ENCODE measurements at places on chromosomes 7 and 10.

DNA sequence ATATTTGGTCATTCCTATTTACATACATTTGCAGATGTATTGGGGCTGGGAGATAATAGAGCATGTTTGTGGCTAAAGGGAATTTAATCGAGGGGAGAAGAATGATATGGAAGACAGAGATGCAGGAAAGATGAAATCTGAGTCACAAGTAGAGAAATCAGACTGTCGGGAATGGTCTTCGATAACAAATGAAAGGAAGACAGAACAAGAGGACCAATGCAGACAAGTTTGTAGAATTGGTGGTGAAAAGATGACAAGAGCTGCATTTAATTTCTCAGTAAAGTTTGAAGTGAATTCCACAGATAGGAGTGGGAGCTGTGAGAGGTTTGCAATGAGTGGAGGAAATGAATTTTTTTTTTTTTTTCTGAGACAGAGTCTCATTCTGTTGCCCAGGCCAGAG is 60.0 kb downstream of the BRAF start:
- no peaks in the 10 kb centered on the region for H3K36me3 ChIP-seq
- no peak for DNase-seq
- no peaks in the 10 kb centered on the region for H3K27me3 ChIP-seq
- H3K4me3 ChIP-seq: no peak overlapping the region
- H3K27ac ChIP-seq: no peak overlapping the region

DNA sequence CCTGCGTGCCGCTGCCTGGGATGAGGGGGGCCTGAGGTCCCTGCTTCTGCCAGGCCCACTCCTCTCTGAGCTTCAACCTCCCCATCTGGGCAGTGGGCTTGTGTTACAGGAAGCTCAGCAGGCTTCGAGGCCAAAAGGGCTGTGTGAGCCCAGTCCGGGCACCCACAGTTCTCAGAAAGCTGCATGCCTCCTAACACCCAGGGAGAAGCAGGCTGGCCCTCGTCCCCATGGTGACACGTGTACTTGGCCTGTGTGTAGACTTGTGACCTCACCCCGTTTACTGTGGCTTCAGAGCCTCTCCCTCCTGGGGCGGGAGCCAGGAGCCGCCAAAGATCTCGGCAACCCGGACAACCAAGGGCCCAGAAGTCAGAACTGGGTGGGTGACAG is 2.2 kb upstream of the GRIFIN start:
- no peak overlapping the region for H3K27ac ChIP-seq
- H3K36me3 ChIP-seq: no peaks in the 10 kb centered on the region
- H3K4me3 ChIP-seq: no peak overlapping the region
- no peaks in the 10 kb centered on the region for H3K4me1 ChIP-seq
- no peak for DNase-seq
- H3K27me3 ChIP-seq: no peaks in the 10 kb centered on the region

DNA sequence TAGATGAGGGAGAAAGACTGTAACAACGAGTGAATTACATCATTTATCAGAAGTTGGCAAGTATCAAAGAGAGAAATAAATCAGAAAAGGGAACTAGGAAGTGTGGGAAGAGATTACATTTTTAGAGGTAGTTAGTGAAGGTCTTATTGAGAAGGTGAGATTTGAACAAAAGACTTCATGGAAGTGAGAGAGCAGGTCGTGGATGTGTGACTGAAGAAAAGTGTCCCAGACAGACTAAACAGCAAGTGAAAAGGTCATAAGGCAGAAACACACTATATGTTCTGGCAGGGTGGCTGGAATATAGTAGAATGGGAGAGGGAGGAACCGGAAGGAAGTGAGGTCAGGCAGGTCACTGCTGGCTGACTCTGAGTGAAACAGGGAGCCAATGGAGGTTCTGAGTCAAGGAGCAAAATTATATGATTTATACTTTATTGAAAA is 35.7 kb upstream of the RHOBTB1 start:
- no peak overlapping the region for H3K4me3 ChIP-seq
- H3K4me1 ChIP-seq: peaks cover 14% of the 10 kb centered on the region
- no peaks in the 10 kb centered on the region for H3K27me3 ChIP-seq
- H3K27ac ChIP-seq: no peak overlapping the region

DNA sequence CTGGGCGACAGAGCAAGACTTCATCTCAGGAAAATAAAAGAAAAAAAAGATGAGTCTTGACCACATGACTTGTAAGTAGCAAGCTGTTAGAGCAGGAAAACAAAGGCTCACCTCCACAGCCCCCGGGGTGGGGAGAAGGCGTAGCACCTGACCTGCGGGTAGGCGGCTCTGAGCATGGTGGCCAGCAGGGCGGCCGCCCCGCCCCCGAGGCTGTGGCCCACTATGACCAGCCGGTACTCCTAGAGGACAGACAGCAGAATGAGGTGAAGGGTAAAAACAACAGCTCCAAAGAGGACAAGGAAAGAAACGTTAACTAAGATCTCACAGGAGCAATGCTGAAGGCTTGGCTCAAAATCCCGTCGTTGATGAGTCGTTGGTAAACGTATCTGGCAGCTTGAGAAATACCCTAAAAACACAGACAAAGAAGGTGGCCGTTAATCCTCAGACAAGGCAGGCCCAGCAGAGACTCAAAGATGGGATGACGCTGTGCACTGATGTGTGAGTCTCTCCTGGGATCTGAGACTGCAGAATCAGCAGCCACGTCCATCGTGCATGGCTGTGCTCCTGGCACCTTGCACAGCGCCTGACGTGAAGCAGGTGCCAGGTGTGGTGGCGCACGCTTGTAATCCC is 31.1 kb downstream of the DAGLB start:
- no peak for DNase-seq
- H3K4me3 ChIP-seq: no peak overlapping the region
- H3K27me3 ChIP-seq: no peaks in the 10 kb centered on the region
- H3K27ac ChIP-seq: no peak overlapping the region

- no peaks in the 10 kb centered on the region for H3K27me3 ChIP-seq
- no peaks in the 10 kb centered on the region for H3K4me1 ChIP-seq
- no peak overlapping the region for H3K4me3 ChIP-seq
- no peak for DNase-seq
- H3K27ac ChIP-seq: no peak overlapping the region
These were observed 242.6 kb upstream of the HGF start for GRCh38 chr7:82012453-82012852.

DNA sequence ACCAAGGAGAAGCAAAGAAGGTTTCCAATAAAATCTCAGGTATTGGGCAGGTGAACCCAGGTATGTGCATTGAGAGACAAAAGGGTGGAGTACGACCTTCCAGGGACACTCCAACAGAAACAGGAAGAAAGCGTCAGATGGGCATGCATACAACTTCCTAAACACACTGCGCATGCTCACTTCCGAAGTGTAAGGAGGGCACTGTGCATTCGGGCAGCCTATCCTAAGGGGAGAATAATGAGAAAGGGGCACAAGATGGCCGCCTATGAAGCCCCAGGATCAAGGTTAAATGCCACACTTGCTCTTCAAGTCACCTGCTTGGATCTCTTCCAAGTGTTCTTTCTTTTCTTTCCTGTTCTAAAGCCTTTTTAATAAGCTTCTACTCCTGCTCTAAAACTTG is 39.4 kb upstream of the PRSS1 start:
- no peaks in the 10 kb centered on the region for H3K4me1 ChIP-seq
- H3K36me3 ChIP-seq: no peaks in the 10 kb centered on the region
- H3K27me3 ChIP-seq: no peaks in the 10 kb centered on the region
- no peak for DNase-seq
- no peak overlapping the region for H3K4me3 ChIP-seq

GRCh38 chr10:124552691-124553276 is 91.2 kb downstream of the LHPP start:
- peaks cover under 1% of the 10 kb centered on the region for H3K4me1 ChIP-seq
- no peaks in the 10 kb centered on the region for H3K27me3 ChIP-seq
- no peaks in the 10 kb centered on the region for H3K36me3 ChIP-seq
- no peak for DNase-seq
- no peak overlapping the region for H3K27ac ChIP-seq

GRCh38 chr7:104096683-104097082 is 107.2 kb upstream of the RELN start:
- no peaks in the 10 kb centered on the region for H3K4me1 ChIP-seq
- no peaks in the 10 kb centered on the region for H3K36me3 ChIP-seq
- no peaks in the 10 kb centered on the region for H3K27me3 ChIP-seq
- no peak for DNase-seq
- no peak overlapping the region for H3K27ac ChIP-seq

GRCh38 chr10:7846591-7846990 is 28.3 kb downstream of the TAF3 start:
- H3K36me3 ChIP-seq: no peaks in the 10 kb centered on the region
- no peaks in the 10 kb centered on the region for H3K4me1 ChIP-seq
- no peak overlapping the region for H3K4me3 ChIP-seq
- DNase-seq: no peak

GRCh38 chr10:132507409-132507955 is 30.1 kb upstream of the INPP5A start:
- no peak for DNase-seq
- H3K4me1 ChIP-seq: no peaks in the 10 kb centered on the region
- H3K4me3 ChIP-seq: no peak overlapping the region
- no peak overlapping the region for H3K27ac ChIP-seq

DNA sequence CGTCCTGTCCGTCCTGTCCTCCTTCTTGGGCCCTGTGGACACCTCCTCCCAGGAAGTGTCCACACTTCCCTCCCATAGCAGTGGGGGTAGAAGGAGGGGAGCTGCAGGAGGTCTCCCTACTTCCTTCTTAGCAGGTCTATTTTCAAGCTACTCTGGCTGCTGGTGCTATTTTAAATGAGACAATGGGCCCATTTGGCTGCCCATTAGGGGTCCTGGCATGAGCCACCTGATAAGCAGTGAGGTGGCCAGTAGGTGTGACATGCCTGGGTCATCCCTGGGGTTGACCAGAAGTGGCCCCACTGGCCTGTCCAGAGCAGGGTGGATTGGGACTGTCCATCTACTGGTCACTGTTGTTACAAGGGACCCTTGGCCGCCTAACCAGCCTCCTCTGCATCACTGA is 75.2 kb downstream of the COL13A1 start:
- DNase-seq: no peak
- H3K27me3 ChIP-seq: no peaks in the 10 kb centered on the region
- no peaks in the 10 kb centered on the region for H3K36me3 ChIP-seq
- H3K27ac ChIP-seq: no peak overlapping the region

GRCh38 chr7:21044913-21045568 is 258.4 kb upstream of the SP8 start:
- no peak overlapping the region for H3K27ac ChIP-seq
- H3K4me3 ChIP-seq: no peak overlapping the region
- 0 out of 2 replicates have a peak, but pooled peaks cover 9% of the 10 kb centered on the region for H3K4me1 ChIP-seq
- DNase-seq: no peak

Measured in Caco-2 (cell line).